ENCODE measurements at places on chromosomes 5 and 9.

DNA sequence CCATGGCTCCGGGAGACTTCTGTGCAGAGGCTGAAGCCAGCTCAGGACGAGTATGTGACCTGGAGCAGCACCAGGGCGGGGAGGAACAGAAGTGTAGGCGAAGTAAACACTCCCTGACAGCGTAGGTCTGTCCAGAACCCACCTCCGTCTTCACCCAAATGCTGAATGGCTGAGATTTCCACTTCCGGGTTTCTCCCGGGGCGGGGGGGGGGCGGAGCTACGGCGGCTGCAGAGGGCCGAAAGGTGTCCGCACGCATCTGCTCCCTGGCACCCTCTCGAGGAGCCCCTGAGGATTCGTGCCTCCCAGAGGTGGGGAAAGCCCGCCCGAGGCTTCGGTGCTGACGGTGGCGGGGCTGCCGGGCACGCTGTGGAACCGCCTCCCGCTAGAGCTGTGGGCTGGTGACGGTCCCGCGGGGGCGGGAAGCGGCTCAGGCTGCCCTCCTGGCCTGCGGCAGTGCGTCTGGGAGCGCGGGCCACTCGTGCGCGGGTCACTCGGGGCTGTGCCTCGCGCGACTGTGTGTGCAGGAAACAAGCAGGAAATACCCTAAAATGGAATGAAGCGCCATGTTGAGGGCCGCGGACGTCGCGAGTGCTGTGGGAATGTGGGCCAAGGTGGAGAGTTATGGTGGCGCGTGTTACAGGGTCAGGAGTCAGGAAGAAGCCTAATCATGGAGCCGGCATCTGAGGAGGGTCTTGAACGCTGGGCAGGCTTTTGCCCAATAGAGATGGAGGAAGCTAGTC lies 1425.4 kb downstream of the FOXD4L5 start:
- DNase-seq, result peak; percentile 1

DNA sequence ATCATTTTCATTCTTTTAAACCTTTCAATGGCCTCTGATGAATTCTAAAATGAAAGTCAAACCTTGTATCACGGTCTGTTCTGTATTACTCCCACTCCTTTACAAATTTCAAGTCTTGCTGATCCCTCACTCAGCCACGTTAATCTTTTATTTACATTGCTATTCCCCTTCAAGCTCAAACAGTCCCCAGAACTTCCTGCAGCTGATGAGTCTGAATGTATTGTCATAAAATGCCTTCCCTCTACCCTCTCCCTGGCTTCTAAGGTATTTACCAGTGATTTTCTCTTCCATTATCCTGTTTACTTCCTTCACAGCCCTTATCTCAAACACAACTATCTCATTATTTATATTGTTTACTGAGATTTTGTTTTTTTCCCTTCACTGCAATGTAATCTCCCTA lies 562.3 kb upstream of the C9orf72 start:
- DNase-seq, result peak; percentile 56

- DNase-seq, result no peak
Observed at GRCh38 chr5:75933489-75933888, 149.7 kb upstream of the SV2C start.

DNA sequence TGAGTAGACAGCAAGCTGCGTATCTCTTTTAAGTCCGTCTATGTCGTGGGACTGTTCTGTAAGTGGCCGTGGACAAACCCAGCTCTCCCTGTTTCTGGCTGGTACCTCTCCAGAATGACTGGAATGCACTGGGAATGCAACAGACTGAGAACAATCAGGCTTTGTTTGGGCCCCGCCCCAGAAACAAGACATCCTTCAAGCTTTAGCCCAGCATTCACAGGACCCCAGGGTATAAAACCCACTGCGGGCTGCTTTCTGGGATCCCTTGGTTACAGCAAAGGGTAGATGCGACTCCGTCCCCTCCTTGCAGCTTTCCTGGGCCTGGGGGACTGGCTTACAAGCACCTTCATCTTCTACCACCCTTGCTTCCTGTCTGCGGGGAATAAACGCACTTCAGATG lies 45.6 kb upstream of the SPTLC1 start:
- DNase-seq, result no peak

DNA sequence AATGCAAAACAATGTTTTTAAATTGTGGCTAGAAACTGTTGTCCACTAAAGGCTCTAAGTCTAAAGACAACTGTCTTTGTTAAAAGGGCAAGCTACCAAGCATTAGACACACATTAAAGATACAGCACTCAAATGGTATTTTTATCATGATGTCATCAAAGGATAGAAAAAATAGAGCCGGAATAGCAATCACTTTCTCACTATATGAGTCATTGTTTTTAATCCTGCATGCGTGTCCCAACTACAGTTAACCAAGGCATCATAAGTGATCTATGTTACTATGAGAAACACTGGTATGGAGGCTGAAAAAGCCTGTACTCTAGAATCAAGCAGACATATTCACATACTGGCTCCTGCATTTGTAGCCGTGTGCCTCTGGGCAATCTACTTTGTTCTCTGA lies 1.9 kb upstream of the PJA2 start:
- peak; percentile 71 for DNase-seq

DNA sequence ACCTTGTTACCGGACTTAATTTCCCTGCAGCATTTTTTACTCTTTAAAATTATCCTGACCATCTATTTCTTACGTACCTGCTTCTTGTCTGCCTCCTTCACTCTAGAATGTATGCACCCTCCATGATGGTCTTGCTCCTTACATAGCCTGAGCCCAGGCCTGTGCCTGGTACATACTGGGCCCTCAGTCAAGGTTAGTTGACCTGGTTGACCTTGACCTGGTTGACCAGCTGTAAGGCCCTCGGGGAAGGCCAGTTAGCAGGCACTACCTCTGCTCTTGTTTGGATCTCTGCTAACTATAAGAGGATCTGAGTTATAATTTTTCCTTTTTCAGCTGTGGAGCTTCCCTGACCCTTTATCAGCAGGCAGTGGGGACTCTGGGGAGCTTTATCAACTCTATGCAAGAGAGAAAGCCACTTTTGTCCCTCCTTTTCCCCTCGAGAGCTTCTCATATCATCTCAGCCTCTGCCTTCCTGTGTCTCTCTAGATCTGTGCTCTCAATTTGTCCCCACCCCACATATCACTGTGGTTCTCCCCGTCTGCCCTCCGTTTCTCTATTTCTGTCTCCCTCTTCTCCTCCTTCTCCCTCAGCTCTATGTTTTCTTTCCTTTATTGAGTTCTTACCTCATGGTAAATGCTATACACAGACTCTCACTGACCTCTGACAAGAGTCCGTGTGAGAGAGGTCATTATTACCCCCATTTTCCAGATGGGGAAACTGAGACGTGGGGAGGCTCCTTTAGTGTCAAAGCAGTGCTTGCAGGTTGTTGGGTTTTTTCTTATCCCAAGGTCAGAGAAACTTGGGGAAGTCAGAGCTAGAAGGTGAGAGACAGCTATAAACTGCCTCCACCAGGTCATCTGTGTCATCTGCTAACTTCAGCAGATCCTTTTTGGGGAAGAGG lies 28.6 kb downstream of the SPRY4 start:
- no peak for DNase-seq

DNA sequence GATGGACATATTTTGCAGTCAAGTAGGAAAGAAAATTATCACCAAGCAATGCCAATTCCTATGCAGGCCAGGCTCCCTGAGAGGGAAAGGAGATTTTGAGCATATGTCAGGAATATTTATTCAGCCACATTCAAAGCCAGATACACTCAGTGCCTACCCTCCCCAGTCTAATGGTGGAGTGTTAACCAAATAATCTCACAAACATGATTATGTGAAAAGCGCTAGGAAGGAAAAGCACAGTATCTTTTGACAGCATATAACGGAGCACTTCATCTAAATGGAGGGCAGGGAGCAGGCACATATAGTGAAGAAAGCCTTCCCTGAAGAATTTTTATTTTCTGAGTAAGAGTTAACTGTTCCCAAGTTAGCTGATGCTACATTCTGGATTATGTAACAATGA lies 80.3 kb upstream of the SLC30A5 start:
- DNase-seq, result no peak

GRCh38 chr5:116375926-116376325 lies 198.7 kb downstream of the SEMA6A start:
- no peak for DNase-seq

GRCh38 chr5:26530305-26530704 lies 508.1 kb downstream of the CDH9 start:
- no peak for DNase-seq

DNA sequence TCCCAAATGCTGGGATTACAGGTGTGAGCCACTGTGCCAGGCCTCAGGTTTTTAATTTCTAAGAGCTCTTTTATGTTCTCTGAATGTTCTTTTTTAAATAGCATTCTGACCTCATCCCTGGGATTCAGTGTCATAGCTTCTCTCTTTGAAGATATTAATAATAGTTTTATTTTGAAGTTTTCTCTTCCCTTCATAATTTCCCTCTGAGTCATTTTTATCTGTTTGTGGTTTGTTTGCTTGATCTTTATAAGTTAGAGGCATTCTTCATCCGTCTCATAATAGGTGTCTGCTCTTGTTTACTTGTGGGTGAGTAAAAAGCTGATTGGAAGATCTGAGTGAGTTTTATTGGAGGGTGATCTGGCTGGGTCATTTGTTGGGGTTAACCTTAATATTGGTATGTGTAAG lies 12.5 kb upstream of the MAMDC2 start:
- DNase-seq, result no peak

- DNase-seq, result no peak
Observed at GRCh38 chr9:98047002-98047401, 9.5 kb upstream of the NANS start.

GRCh38 chr5:180670586-180671359 lies 21.4 kb upstream of the FLT4 start:
- peak; percentile 56 for DNase-seq

DNA sequence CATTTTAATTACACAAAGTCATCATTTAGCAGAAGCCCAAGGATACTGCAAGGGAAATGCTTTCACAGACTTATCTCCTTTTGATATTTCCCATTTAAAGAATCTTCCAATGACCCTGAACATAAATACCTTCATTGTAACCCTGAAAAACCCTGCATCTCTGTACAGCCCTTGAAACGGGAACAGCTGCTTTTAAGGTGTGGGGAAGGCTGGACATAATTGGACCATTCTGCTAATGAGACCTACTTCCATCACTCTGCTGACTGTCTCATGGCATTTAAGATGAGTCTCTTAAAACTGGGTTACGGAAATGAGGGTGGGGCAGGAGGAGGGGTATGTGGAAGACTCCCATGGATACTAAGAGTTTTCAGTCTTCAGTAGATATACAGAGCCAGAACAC lies 485.8 kb downstream of the BRINP1 start:
- DNase-seq, result no peak

- no peak for DNase-seq
Observed at GRCh38 chr5:112183874-112184273, 235.2 kb downstream of the EPB41L4A start.

GRCh38 chr5:130135506-130135905 lies 231.2 kb downstream of the CHSY3 start:
- peak; percentile 88 for DNase-seq

DNA sequence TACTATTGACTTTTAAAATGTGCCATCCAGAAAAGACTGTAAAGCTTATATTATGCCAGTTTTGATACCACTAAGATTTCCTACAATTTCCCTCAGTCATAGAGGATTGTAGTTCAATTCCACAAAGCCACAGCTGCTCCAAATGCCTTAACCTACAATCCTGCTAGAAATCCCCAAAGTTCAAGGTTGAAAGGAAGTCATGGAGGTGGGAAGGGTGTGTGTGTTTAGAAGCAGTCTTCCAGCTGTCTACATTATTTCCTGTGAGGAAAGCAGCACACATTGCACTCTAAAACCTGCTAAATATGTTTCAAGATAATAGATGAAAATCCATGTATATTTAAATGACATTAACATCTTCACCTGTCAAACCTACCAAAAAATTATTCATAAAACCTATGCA lies 11.8 kb downstream of the EPB41L4A start:
- no peak for DNase-seq

GRCh38 chr9:13717322-13718054 lies 438.0 kb upstream of the MPDZ start:
- DNase-seq, result peak; percentile 33

DNA sequence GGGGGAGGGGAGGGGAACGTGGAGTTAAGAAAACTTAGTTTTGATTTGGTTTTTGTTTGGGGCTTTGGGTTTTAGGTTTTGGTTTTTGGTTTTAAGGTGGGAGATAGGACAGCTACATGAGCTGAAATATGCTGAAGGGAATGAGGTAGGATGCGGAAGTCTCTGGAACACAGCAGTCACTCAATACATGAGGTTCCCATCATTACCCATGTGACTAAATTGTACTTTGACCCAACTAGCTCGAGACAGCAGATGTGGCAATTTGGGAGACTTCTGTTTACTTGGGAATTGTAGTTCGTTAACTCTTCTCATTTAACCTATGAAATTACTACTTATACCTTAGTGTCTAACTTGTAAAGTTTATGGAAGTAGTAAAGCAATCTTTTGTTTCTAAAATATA lies 124.2 kb downstream of the TLE1 start:
- DNase-seq, result no peak

GRCh38 chr5:16454686-16455085 lies 10.9 kb downstream of the ZNF622 start:
- no peak for DNase-seq

DNA sequence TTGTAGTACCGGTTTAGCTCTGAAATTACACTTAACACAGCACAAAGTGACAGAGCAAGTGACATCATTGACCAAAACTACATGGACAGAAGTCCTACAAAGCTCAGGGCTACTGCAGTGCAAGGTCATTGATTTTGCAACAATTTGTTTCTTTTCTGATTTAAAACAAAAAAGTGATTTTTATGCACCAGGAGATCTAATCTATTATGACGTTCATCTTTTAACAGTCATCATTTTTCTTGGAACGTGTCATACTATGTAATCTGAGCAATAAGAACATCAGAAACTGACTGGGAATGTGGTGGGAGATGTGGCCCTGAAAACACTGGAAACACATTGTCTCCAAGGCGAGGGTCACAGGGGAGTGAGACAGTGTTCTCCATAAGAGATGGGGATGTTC lies 17.4 kb upstream of the ZFAND5 start:
- no peak for DNase-seq

DNA sequence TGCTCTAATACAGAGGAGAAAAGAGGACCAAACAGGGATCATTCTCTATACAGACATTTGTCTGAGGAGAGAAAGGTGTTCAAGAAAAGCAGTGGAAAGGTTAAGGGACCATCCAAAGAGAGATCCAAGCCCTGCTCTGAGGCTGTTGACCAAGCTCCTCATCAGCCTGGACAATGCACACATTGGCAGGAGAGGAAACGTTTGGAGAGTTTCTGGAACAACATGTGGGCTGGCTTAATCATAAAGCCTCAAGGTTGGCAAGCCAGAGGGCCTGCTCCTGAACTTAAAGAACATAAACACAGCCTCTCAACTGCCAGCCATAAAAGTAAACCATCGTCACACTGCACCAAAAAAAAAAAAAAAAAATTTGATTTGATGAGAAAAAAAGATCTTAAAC lies 184.4 kb upstream of the SLC12A2 start:
- DNase-seq, result no peak

GRCh38 chr9:21964925-21965385 lies 29.2 kb downstream of the CDKN2A start:
- DNase-seq, result no peak

Data from umbilical cord (tissue), 2 donors.